ENCODE measurements at places on chromosomes 12 and 14.

DNA sequence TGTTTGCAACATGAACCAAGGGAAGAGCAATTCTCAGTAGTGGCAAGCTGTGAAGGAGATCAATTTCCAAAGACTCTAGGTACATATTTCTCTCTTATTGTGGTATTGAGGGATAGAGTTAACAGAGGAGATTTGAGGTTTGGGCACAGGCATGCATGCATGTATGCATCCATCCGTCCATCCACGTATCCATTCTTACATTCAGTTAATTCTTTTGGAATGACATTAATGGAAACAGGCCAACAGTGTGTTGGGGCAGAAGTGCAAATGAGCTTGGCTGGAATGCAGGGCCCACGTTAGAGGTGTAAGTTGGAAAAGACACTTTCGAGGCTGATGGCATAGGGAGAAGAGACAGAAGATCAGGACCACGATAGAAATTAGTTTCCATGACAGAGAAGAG lies 216.9 kb upstream of the PELI2 start:
- DNase-seq: no peak

- DNase-seq: no peak
Observed at GRCh38 chr12:47768323-47768811, 4.7 kb upstream of the SLC48A1 start.

DNA sequence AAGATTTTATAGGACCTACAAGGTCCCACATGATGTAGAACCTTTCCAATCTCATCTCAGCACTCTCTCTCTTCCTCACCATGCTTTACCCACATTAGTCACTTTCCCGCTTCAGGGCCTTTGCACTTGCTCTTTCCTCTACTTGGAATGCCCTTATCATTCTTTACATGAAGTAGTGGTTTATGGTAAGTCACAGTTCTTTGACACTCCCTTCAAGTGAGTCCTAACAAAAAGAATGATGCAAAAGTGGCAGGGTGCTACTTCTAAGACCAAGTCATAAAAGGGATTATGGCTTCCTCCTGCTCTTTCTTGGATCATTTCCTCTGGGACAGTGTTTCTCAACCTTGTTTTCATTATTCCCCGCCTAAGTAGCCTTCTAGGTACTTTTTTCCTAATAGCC lies 13.1 kb downstream of the TMBIM4 start:
- no peak for DNase-seq

DNA sequence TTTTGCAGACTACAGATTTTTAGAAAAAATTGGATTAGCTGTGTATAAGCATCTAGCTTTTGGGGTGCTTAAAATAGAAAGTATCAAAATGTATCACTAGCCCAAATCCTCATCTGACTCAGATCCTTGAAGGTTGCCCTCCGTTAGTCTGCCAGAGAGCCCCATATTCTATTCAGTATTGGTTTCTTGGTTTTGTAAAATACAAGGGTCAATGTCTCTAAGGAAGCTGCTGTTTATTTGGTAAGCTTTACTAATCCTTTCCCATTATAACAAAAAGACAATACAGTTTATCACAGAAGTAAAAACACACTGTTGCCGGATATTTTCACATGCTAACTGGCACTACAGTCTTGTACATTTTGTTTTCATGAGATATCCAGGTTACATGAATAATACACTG lies 92.8 kb upstream of the PTHLH start:
- no peak for DNase-seq

DNA sequence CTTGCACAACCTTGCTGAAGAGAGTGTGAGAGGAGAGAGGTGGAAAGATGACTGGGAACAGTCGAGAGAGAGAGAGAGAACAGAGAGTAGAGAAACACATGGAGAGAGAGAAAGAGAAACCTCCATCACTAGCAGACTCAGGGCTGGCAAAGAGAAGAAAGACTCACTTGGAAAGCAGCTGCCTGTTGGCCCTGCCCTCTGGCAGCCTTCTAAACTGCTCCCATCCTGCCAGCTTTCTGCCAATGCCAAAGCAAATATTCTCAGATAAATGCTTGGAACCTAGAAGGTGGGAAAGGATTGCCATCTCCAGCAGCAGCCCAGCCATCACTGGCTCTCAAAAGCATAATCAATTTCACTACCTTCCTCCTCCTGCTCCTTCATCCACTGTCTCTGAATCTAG lies 107.9 kb upstream of the WSCD2 start:
- no peak for DNase-seq

DNA sequence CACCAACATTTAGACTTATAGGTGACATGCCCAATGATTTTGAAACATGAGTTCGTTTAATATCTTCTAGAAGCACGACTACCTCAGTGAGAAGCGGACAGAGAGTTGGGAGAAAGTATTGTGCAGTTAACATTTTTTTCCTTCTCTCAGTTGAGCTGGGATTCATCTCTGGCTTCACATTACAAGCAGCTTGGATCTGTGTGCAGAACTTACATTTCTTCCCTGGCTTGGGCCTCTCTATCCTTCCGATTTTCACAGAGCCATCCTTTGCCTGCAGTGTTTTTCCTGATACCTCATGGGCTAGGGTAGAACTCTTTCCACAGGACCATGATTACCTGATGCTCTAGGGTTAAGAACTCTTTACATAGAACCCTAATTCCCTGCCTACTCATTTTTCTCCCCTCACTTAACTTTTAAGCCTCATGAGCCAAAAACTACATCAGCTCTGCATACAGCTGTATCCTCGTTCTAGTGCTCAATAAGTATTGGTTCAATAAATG lies 86.5 kb downstream of the FLRT2 start:
- no peak for DNase-seq

- no peak for DNase-seq
Observed at GRCh38 chr12:44286336-44286735, 450.5 kb downstream of the TMEM117 start.

Measured in HFF-Myc (cell line).